ENCODE measurements at places on chromosomes 11 and 22. TPM values are rescaled to one million over a fixed set of nuclear protein-coding genes. Genes with fewer than 3 reads are reported as not detected.

TRIM5 gene
- total RNA-seq: 27.5 TPM

DNA sequence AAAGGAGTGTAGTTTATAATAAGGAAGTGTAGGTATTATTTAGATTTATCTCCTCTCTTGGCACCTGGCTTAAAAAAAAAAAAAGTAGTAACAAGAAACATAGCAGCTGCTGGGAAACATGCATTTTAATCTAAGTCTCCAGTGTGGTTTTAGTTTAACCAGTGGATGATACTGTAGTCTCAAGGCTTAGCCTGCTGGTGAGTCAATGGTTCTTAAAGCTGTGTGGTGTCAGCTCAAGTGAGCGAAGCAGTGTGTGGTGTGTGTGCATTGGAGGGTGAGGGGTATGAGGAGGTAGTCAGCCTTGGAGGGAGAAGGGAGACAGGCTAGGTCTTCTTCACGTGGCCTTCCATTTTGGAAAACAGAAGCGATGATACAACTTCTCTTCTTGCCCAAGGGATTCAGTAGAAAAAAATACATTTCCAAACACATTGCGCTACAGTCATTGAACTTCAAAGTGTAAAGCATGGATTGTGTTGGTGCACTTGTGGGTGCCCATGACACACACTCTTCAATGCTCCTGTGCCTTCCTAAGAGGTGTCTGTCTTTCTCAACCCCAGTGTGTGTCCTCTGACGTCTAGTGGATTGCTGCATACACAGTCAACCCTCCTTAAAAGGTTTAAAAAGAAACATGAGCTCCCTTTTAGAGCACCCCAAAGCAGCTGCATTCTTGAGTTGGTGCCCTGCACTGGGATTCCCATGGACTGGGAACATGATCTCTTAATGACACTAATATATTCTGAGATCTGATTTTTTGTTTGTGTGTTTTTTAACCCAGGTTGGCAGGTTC, 40.1 kb downstream of the ZBTB16 start:
- DNase-seq: no peak

- no peak for DNase-seq
Observed at GRCh38 chr22:36981247-36981775, 37.9 kb downstream of the TST start.

PPFIA1 gene
- total RNA-seq: 46.0 TPM

DNA sequence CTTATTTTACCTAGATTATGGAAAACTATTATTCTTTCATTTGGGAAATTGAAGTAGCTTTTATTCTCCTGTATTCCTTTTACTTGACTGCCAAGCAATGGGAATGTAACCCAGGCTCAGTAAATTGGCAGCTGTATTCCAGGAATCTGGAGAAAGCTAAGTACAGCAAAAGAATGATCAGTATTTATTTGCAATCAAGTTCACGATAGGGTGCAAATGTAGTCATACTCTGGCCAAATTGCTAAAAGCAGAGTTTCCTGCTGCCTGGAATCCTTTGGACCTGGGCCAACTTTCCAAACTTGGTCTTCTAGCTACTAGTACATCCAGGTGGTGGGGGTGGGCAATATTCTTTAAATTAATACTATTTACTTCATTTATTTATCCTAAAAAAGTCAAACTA, 286.0 kb upstream of the CTSC start:
- DNase-seq: no peak

GRCh38 chr11:12263141-12263693, 114.2 kb upstream of the PARVA start:
- DNase-seq: no peak

DNAJB7 gene
- not detected for total RNA-seq

OR4A5 gene
- total RNA-seq: not detected

GRCh38 chr11:95247127-95247684, 16.2 kb upstream of the SESN3 start:
- no peak for DNase-seq

CHRNA10 gene
- total RNA-seq: 0.90 TPM

LGR4 gene
- total RNA-seq: 1.5 TPM

GRCh38 chr22:43921370-43921769, 2.2 kb upstream of the PNPLA3 start:
- DNase-seq: no peak

GGT5 gene
- 0.51 TPM for total RNA-seq

DNA sequence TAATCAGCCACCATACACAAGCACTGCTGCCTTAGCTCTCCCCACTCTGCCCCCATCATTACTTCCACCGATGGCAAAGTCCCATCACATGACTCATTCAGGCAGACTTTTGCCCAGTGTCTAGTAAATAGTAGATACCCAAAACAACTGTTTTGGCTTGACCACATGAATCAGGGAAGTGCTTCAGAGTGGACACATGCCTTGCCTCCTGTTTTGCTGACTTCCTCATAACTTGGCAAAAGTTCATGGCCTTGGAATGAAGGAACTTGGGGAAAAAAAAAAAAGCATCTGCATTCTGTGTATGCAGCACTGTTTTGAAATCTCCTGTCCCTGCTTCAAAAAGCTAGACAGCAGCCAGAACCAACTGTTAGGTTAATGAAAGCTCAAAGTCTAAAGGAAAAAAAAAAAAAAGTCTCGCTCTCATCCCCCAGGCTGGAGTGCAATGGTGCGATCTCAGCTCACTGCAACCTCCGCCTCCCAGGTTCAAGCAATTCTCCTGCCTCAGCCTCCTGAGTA, 335.3 kb downstream of the FAM181B start:
- no peak for DNase-seq

- DNase-seq: no peak
Observed at GRCh38 chr11:86625981-86626380, 46.4 kb downstream of the ME3 start.

- no peak for DNase-seq
Observed at GRCh38 chr11:132123449-132123848, 753.0 kb downstream of the NTM start.

RAPSN gene
- total RNA-seq: 1.7 TPM

DNA sequence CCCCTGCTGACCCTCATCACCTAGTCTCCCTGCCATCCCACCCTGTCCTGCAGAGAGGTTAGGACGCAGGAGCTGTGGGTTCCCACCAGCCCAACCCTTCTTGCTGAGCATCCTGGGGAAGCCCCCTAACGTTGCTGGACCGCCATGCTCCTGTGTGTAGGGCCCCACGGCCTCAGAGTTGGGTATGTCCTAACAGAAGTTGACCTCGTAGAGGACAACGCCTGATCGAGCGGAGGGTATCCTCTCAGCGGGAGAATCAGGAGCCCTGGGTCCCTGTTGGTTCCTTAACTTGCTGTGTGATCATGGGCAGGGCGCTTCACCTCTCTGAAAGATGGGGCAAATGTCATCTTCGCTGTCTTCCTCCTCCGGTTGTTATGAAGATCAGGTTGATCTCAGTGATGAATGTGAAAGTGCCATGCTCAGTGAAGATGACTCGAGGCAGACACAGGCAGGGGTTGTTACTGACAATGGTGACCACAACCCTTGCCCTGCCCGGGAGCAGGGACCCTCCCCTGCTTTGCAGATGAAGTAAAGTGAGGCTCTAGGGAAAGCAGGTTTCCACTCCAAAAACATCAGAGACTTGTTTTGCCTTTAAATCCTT, 19.3 kb upstream of the CD5 start:
- DNase-seq: no peak

- DNase-seq: no peak
Observed at GRCh38 chr11:10688401-10688800, 5.2 kb downstream of the IRAG1 start.

KMT2A gene
- total RNA-seq: 161 TPM

- no peak for DNase-seq
Observed at GRCh38 chr22:17549655-17550054, 13.6 kb upstream of the SLC25A18 start.

OR5B2 gene
- not detected for total RNA-seq

GRCh38 chr11:74466916-74467885, at the start of gene KCNE3:
Gene KCNE3 (minus strand): TSS chr11:74467549. CDS start chr11:74457563, 9,986 bp downstream.
- DNase-seq: no peak

POLD4 gene
- total RNA-seq: 72.3 TPM

ACTN3 gene
- not detected for total RNA-seq

GRCh38 chr11:102050927-102051575, 3.8 kb downstream of the CFAP300 start:
- no peak for DNase-seq

DNA sequence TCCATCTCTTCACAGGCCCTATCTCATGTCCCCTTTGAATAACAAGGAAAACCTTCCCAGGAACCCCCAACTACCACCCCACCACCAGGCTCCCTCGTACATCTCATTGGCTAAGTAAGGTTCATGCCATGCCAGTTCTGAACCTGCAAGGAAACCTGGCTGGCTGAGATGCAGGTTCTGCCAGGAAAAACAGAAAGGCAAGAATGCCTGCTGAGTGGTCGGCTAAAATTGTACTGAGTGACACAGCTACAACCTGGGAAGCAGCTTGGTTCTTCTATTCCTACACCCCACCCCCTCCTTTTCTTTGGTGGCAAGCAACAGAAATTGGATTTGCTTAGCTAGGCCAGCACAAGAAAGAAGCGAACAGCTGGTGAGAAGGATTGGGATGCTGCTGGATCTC, 36.1 kb upstream of the TSPAN18 start:
- DNase-seq: no peak

DNA sequence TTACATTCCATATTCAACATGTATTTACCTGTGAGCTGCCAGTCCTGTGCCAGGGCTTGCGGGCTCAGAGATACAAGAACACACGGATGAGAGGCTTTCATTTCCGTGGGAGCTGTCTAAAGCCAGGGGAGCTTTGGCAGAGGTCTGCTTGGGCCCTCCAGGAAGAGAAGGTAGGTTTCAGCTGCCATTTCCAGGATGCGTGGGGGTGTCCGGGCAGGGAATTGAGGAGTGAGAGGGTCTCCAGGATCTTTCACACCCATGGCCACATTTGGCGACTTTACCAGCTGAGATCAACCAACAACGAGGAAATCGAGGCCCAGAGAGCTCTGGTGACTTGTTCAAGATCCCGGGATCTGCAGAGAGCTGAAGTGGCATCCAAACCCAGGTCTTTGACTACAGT, 119.6 kb downstream of the BUD13 start:
- no peak for DNase-seq

GRCh38 chr11:44963136-44963535, 12.5 kb upstream of the TP53I11 start:
- no peak for DNase-seq

Measured in naive thymus-derived CD4-positive, alpha-beta T cell (primary cell).